ENCODE measurements at places on chromosomes 12 and 14.

- DNase-seq, result no peak
These were observed 86.9 kb downstream of the RIN3 start for GRCh38 chr14:92600318-92601053.

- DNase-seq, result no peak
These were observed 10.4 kb upstream of the OSBPL8 start for GRCh38 chr12:76569685-76570604.

DNA sequence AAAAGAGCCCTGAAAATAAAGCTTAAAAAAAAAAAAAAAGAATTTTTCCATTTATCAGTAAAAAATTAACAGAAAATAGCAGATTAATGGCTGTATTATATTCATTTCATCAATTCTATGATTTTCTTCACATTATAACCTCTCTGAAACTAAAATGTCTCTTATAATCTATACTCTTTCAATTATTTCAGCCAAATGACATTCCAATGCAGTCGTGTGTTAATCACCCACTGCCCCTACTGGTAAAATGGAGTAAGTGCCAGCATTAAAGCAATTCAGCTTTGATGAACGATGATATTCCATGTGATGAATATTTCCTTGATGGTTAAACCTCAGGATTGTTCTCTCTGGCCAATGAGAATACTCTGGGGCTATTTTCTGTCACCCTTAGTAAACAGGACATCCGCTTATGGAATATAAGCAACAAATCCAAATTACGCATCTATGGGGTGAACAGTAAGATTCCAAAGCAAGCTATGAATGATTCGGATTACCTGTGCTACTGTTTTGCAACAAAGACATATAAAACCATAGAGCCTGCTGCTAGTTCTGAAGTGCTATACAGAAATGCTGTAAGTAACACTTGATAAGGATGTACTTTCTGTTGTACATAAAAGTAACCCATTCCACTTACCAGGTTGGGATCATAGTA lies 20.3 kb upstream of the SYCP3 start:
- DNase-seq, result no peak

DNA sequence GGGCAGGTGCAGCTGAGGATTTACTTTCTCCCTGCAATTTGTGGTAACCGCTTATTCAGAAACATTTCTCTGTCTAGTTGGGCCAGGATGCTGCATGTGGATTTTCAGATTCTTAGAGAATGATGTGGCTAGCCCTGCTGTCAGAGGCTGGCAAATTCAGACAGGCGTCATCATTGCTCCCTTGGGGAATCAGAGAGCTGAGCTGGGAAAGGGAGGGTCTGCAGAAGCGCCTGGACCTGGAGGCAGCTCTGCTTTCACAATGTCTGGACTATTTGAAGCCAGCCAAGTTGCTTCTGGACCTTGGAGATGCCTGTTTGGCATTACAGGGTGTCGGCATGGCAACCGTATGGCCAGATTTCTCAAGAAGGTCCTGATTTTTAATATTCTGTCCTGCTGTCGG lies 3.4 kb downstream of the GALNT16 start:
- no peak for DNase-seq

- DNase-seq, result no peak
These were observed 110.9 kb downstream of the PPP2R5E start for GRCh38 chr14:63432228-63432627.

DNA sequence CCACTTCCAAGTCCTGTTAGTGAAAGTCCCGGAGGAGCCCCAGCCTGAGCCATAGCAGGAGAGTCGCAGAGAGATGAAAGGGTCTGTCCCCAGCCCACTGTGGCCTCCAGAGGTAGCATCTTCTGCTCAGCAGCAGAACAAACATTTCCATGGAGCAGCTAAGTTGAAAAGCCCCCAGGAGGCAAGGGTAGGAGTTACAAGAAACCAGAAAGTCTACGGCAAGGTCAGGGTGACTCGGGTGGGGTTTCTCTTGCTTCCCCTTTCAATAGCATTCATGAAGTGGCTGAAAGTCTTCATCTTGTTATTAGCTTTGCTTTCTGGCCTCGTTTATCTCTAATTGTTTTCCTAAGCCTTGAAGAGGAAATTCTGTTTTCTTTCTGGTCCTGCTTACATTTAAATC lies 151.2 kb upstream of the DIO3 start:
- DNase-seq, result no peak

DNA sequence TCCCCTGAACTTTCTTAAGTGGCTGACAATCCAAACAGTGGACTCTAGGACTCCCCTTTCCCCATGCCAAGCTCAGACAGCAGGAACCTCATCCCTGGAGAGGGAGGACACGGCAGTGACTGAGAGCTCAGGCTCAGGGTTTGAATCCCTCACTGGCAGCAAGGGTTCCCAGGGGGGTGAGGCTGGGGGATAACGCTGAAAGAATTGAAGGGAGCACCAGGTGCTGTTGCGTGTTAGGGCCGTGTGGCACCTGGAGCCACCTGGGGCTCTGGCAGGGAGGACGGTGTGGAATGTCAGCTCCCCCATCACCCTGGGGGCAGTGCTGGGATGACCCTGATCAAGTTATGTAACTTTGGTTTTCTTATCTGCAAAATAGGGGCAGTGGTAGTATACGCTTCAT lies 40.1 kb downstream of the ANO2 start:
- DNase-seq, result no peak

- DNase-seq, result no peak
These were observed 18.0 kb downstream of the ZFYVE21 start for GRCh38 chr14:103733651-103734050.

GRCh38 chr12:83318386-83319098 lies 631.8 kb downstream of the TMTC2 start:
- DNase-seq, result no peak

- DNase-seq, result no peak
These were observed 5.9 kb downstream of the SDR9C7 start for GRCh38 chr12:56928262-56928661.

DNA sequence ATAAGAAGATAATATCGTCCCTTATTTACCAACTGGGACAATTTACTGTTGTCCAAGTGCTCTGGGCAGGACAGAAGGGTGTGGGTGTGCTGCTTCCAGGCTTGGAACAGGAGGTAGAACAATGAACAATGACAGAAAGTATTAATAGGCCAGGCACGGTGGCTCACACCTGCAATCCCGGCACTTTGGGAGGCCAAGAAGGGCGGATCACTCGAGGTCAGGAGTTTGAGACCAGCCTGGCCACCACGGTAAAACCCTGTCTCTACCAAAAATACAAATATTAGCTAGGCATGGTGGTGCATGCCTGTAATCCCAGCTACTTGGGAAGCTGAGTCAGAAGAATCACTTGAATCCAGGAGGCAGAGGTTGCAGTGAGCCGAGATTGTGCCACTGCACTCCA lies 2.5 kb downstream of the IFI27 start:
- DNase-seq, result no peak

DNA sequence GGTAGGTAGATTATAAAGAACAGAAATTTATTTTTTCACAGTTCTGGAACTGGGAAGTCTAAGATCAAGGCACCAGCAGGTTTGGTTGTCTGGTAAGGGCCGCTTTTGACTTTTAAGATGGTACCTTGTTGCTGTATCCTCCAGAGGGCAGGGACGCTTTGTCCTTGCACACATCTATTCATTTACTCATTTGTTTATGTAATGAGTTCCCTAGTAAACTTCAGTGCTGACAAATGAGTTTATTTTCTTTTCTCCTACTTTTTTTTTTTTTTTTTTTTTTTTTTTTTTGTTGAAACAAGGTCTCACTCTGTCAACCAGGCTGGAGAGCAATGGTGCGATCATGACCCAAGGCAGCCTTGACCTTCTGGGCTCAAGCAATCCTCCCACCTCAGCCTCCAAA lies 195.7 kb downstream of the FBXL14 start:
- DNase-seq, result no peak

DNA sequence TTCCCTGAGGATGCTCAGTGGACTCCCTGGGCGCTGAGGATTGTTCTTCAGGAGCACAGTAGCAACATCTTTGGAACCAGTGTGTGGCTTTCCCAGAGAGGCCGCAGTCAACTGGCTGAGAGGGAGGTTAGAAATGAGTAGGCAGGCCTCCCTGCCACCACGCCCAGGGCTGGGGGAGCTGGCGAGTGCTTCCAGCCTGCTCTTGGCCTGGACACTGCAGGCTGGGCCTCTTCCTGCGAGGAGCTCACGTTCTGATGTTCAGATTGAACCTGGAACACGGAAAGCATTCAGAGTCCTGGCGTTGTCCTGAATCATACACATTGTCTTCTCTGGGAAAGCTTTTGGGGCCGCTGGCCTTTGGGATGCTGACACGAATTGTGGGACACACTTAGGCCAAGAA lies 15.6 kb downstream of the TSPAN9 start:
- no peak for DNase-seq
